ENCODE measurements at places on chromosomes 7 and 10.

- DNase-seq, result no peak
These were observed 70.3 kb downstream of the WDR37 start for GRCh38 chr10:1126461-1126860.

GRCh38 chr7:157235357-157236333 lies 96.9 kb downstream of the UBE3C start:
- no peak for DNase-seq

DNA sequence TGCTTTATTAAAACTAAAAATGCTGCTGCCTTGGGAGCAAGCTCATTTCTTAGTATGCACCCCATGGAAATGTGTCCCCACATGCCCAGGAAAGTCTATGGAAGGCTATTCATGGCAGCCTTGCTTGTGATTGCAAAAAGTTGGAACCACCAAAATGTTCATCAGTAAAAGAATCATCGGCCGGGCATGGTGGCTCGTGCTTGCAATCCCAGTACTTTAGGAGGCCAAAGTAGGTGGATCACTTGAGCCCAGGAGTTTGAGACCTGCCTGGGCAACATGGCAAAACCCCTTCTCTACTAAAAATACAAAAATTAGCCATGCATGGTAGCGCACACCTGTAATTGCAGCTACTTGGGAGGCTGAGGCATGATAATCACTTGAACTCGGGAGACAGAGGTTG lies 79.8 kb downstream of the ARHGAP22 start:
- no peak for DNase-seq

DNA sequence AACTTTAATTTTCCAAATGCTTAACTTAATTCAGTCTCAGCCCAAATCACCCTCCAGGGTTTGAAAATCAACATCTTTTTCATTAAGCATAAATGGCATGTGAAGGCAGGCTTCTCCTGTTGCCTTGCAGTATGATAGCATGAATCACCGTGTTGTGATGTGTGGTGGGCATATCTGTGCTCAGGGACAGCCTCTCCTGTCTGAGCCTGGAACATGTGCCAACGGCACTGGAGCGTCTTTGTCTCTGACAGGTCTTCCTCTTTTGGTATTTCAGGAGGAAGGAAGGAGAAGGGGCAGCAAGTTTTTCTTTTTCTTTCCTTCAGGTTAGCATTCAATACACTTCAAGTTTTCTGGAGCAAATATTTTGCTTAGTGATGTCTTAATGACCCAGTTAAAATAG lies 57.6 kb downstream of the LRGUK start:
- no peak for DNase-seq

- no peak for DNase-seq
These were observed 337.9 kb downstream of the PTPRN2 start for GRCh38 chr7:158249692-158250091.

GRCh38 chr10:91628383-91628782 lies 4.5 kb downstream of the PPP1R3C start:
- DNase-seq, result no peak

DNA sequence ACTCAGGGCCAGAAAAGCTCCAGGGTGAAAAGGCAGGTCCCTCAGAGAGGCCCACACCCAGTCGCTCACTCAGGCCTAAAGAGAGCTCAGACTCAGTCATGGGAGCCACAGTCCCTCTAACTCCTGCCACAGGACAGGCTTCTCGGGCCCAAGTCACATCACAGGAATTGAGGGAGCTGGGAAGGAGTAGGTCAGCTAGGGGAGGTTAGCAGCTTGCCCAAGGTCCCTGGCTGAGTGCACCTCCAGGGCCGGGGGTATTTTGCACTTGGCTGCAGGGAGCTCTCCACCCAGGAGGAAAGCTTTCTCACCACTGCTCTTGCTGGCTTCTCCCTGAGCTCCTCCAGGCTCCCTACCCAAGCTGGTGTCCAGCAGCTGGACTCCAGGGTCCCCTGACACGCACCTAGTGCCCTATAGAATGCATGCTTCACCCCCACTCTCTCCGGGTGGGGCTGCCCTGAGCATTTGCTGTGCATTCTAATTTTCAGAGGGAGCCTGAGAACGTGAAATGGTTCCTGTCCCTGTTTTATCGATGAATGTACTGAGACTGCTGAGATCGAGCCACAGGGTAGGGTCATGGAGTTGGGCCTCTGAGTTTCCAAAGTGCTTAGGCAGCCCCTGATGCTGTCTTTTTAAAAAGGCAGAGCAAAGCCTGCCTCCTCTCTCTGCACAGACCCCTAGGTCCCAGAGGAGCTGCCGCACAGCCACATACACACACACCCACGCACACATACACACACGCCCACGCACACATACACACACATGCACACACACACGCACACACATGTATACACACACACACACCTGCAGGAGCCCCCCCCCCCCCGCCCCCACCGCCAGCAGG lies 37.9 kb upstream of the RET start:
- DNase-seq, result no peak

DNA sequence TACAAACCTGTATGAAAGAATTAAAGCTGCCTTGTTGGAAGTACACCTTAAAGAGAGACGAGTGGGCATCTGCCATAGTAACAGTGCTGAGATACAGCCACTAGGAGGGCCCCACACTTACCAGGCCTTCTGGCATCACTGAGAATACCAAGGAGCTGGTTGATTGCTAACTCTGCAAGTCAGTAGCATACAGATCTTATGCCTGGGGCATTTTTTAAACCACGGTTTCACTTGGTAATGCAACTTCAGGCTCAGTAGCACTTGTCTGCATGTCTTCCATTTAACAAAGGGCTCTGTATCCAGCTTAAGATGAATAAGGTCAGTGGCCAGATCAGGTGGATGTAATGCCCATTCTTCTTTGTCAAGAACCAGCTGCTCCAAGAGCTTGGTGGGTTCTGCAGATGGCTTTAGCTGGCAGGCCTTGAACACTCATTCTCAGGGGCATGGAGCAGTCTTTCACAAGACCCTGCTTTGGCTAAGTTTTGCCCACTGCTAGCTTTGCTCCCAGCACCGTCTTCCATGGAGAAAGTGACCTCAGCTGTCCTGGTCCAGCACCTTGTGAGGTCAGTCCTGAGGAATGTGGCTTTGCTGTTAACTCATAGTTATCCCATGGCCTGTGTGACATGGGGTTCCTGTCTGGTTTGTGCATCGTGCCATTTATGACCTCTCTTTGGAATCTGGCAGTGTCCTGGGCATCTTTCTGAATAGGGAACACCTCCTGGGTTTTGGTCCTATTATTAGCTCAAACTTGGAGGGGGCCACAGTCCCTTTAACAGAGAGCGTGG lies 68.1 kb downstream of the BMPER start:
- DNase-seq, result no peak

DNA sequence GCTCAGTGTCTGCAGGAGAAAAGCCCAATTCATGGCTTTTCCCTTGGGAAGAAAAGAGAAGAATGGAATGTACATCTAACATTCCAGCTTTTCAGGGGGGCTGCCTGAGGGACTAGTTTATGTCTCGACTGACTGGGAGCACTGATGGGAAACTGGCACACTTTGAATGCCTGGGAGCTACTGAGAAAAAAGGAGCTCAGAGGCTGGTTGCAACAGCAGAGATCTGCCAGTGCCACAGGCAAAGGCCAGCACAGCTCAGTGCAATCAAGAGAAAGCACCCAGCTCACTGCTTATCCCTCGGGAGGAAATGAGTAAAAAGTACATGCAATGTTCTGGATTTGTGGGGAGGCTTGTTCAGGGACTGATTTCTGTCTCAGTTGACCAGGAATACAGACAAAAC lies 226.2 kb downstream of the COBL start:
- no peak for DNase-seq

DNA sequence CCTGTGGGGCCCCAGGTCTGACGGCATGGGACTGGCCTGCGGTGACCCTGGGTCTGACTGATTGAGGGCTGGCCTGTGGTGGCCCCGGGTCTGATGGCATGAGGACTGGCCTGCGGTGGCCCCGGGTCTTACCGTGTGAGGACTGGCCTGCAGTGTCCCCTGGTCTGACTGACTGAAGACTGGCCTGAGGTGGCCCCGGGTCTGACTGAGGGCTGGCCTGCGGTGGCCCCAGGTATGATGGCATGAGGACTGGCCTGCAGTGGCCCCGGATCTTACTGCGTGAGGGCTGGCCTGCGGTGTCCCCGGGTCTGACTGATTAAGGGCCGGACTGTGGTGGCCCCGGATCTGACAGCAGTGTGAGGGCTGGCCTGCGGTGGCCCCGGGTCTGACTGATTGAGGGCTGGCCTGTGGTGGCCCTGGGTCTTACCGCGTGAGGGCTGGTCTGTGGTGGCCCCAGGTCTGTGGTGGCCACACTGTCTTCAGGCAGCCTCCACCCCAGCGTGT lies 10.9 kb downstream of the JAKMIP3 start:
- no peak for DNase-seq

DNA sequence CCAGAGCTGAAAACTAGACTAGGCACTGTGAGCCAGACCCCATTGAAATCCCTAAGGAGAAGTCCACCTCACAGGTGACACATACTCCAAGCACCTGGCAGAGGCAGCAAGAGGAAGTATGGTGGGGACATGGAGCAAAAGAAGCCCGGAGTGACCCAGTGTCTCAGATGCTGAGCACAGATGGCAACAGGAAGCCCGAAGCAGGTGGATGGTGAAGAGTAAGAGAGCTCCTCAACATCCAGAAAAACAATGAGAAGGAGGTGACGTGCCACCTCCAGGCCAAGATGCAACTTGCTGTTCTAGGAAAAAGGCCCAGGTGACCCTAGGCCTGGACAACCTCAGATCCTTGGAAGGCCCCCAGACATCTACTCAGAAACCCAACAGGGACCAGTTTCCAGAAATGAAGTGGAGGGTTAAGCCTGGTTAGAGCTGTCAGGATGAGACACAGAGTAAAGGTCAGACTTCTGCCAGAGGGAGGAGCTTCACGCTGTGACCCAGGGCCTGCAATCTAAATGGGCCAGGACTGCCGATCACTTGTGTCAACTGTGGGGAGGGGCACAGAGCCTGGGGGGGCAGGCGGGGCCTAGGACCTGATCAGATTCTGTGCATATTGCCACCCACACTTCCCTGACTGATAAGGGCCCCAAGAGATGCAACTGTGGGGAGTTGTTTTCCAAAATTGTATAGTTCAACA lies 2.4 kb upstream of the COBL start:
- DNase-seq, result no peak

- peak; percentile 78 for DNase-seq
These were observed 7.1 kb upstream of the SEMA3E start for GRCh38 chr7:83655951-83656556.

DNA sequence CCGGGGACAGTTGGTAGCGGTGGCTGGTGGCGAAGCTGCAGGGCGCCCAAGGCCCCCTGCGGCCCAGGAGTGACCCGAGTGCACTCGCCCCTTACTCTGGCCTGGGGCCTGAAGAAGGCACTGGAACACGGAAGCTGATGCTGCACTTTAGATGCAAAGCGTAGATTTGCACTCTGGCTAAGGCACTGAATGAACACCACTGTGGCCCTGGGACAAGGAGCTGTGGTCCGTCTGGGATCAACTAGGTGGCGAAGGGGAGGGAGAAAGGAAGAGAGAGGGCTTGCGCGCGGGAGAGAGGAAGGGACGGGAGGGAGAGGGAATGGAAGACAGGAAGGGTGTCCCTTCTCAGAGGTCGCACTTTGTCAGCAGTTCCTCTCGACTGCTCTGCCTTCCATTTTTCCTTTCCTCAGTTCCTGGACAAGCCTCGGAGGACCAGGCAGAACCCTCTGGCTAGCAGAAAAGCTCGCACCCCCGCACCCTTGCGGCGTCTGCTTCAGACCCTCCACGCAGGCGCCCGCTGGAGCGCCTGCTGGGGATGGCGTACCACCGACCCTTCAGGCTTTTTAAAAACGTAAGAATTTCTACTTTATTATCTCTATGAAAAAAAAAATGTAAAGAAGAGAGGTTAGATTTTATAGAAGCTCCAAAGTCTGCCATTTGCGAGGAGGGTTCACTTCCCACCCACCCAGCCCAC lies 1.2 kb downstream of the FERD3L start:
- DNase-seq, result no peak

DNA sequence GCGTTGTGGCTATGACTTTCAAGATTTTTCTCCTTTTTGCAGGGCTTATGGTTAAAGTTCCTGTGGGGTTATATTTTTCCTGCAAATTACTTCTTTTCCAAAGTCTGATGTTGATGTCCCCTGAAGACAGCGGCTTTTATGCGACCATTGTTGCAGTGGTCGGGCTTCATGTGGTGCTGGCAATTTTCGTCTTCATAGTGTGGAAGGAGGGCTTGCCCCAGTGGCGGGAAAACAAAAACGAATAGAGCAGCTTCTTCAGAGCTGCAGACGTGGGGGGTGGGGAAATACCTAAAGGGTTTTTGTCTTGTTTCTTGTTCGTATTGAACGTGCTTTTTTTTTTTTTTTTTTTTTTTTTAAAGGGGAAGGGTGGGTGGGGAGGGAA lies 53.8 kb downstream of the MCMBP start:
- DNase-seq, result no peak

- DNase-seq, result peak; percentile 1
These were observed 33.8 kb downstream of the IL15RA start for GRCh38 chr10:5943536-5943935.

GRCh38 chr7:156456032-156456431 lies 184.5 kb upstream of the RNF32 start:
- DNase-seq, result no peak

GRCh38 chr7:43642897-43643630 lies 60.2 kb downstream of the STK17A start:
- DNase-seq, result no peak

DNA sequence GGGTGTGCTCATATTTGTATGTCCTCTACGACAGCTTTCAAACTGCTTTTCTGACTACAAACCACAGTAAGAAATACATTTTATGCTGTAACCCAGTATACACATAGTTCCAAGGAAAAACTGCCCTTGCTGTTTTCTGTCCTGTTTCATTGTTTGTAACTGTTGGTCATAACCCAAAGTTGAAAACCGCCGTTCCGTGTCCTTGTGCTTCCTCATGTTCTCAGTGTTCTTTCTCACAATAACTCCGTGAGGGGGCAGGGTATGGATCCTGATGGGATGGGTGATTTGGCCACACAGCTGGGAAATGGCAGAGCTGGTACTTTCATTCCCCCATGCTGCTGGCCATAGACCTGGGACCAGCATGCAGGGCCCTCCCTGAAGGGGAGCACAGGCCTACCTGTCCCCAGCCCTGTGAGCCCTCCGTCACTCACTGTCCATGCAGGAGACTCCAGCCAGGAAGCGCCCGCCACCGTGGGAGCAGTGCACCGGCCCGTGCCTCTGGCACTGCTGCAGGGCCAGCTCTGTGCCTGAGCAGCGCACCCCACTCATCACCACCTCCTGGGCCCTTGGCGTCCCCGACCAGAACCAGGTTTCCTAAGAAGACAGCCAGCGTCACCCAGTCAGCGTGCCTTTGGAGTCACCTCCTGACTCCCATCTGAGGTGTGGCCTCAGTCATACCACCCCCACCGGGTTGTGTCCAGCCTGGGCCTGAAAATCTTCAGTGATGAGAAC lies 12.7 kb downstream of the LOXL4 start:
- no peak for DNase-seq

DNA sequence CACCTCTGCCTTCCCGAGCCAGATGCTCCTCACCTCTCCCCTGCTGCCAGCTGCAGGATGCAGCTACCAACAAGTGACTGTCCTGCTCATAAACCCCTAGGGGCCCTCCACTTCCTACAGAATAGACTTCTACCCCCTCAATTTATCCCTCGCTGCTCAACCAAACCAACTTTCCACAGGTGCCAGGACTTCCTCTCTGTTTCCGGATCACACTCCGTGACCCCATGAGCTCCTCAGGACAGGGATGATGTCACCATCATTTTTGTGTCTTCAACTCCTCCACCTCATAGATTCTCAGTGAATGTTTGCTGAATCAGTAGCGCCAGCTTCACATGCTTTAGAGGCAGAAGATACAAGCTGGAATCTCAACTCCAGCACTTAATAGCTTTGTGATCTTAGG lies 25.8 kb upstream of the ADRB1 start:
- no peak for DNase-seq
